ENCODE measurements at places on chromosomes 12 and 14.

GRCh38 chr12:13992585-13992984, 11.2 kb upstream of the GRIN2B start:
- DNase-seq, result no peak

GRCh38 chr12:52198454-52199215, 6.8 kb upstream of the KRT80 start:
- DNase-seq, result no peak

DNA sequence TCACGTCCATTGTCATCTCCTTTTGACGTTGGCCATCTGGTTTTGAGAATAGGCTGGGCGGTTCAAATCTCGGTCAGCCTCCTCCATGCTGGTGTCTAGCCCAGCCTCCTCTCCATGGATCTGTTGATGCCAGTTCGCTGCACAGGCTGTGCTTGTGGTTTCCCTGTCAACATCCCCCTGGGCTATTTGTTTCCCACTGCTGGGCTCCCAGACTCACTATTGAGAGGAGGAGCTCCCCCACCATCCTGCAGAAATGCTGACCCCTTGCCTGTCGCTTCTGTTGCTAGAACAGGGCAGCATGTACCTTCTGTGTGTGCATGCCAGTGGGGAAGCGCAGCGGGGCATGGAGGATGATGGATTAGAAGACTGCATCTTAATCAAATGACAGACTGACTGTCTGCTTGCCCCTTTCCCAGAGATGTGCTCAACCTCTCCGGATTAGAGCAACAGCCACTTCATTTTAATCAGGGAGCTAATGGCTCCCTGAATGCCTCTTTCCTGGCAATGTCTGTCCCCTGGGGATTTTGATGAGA, 170.5 kb downstream of the TSPAN9 start:
- no peak for DNase-seq

DNA sequence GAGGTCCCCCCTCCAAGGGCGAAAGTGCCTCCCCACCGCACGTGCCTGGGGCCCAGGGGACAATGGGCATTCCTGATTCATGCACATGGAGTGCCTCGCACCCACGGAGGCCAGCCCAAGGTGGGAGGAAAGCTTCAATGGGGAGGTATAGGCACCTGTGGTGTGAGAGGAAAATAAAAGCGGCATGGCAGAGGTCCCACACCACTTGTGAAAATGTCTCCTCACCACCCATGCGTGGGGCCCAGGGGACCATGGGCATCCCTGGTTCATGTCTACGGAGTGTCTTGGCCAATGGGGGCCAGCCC, 384.7 kb downstream of the ALG10 start:
- no peak for DNase-seq

- DNase-seq, result no peak
These were observed 437.4 kb downstream of the RMST start for GRCh38 chr12:97899956-97900355.

GRCh38 chr12:109258607-109259544, 50.2 kb downstream of the FOXN4 start:
- DNase-seq, result no peak

DNA sequence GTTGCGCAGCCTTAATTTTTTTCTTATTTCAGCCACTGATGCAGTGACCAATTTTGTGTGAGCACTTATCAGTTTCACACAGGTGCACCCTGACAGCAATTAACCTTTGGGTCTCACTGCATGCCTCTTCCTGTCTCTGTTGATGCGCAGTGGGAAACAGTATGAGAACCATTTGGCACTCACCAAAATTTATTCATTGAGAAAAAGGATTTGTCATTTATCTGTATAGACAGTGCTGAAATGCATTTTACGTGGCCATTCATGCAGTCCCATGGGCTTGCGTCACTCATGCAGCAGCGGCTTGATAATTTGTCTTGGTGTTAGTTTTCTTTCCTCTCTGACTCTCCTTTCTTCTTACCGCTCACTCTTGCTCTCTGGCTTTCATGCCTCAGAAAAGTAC, 157.5 kb downstream of the C12orf75 start:
- no peak for DNase-seq

DNA sequence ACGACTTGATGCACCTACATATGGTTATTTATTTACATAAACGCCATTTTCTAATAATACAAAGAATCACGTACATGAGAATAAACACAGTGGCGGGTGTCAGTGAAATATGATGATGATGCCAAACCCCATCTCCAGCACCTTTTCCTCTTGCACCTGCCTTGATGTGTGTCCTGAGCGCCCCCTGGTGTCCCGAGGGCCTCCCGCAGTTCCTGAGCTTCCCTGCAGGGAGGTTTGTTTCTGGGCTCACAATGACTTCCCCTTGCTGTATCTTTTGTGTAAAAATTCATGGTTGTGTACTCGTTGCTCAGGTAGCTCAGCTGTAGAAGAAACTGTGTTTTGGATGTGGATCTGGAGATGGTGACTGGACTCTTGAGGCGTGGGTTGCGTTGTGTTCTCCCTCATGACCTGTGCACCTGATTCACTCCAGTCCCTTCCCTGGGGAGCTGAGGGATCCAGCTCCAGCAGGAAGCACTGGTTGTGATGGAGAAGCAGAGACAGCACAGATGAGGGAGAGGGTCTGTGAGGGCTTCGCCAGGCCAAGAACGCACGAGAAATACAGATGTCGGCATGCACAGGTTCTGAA, 1037.8 kb downstream of the TMEM121 start:
- DNase-seq, result no peak

GRCh38 chr12:119827760-119828159, 49.4 kb downstream of the CIT start:
- no peak for DNase-seq

GRCh38 chr12:109539508-109539907, 33.8 kb downstream of the MMAB start:
- no peak for DNase-seq

- DNase-seq, result peak; percentile 67
These were observed 796 bp downstream of the YAF2 start for GRCh38 chr12:42237052-42237852.

DNA sequence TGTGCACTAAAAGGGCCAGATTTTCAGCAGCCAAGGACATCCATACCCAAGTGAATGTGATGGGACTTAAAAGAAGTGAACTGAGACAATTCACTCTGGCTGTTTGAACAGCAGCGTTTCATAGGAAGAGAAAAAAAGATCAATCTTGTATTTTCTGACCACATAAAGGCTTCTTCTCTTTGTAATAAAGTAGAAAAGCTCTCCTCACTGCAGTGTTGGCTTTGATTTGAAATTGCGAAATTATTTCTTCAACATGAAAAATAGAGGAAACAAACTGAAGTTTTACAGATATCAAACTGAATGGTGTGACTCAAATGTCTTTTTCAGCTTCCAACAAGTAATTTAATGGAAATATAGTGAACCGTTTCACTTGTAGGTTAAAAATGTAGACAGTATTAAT, 11.3 kb upstream of the KCNMB4 start:
- no peak for DNase-seq

- DNase-seq, result no peak
These were observed 17.9 kb upstream of the RAB35 start for GRCh38 chr12:120134307-120134980.

DNA sequence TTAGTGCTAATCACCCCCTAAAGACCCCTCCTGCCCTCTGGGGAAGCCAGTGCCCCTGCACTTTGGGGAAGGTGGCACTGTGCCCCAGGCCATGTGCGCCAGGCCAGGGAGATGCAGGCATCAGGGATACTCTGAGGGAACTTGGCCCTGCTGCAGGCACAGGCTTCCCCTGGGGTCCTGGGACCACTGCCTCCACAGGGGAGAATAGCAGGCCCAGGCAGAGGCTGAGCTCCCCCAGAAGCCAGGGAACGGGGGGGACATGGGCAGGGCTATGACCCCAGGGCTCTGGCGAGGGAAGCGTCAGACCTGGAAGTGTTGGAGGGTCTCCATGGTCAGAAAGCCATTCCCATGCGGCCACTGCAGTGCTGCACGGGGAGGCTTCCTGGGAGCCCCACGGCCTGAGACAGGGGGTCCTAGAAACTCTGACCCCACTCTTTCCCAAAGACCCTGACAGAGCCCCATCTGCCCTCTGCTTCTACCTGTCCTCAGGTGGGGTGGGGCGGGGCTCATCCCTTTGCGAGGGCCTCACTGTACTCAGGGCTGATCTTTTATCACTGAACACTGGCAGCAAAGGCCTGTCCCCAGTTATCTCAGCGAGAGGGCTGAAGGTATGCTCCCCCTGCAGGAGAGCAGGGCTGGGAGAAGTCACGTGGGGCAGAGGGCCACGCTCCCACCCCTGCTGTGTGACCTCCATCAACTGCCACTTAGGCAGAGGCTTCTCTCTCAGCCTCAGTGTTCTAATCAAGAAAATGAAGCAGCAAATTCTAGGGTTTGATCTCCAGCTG, 160.0 kb downstream of the CALM1 start:
- DNase-seq, result no peak

- DNase-seq, result peak; percentile 76
These were observed 29.2 kb downstream of the FOS start for GRCh38 chr14:75307700-75308379.

DNA sequence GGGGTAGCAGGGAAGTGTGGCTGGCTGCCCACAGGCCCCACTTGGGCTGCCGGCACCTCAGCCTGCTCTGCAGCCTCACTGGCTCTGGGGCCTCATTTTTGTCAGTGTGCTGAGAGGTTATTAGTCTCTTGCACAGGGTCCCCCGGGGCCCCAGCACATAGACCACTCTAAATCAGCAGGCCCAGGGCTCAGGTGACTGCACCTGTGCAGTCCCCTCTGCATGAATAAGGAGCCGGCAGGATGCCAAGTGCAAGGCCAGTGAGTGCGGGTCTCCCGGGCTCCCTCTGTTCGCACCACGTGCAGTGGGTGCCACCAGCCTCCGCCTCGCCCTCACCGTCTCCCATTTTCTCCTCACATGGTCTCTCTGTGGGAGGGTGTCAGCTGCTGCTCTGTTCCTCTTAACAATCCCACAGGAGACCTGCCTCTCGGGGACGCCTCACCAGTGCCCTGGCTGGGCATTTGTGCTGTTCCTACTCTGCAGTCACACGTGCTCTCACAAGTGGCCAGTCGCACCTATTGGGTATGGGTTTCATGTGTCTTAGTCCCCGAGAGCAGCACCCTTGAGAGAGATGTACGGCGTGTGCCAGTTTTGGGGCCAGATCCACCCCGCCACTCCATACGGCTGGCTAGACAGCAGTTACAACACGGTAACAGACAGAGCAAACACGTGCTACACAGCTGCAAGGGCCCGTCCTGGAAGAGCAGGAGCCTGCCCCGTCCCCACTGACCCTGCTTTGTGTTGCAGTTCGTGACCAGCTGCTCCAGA, 40.4 kb downstream of the MMAB start:
- DNase-seq, result no peak

GRCh38 chr12:83198291-83199015, 511.7 kb downstream of the TMTC2 start:
- DNase-seq, result no peak

DNA sequence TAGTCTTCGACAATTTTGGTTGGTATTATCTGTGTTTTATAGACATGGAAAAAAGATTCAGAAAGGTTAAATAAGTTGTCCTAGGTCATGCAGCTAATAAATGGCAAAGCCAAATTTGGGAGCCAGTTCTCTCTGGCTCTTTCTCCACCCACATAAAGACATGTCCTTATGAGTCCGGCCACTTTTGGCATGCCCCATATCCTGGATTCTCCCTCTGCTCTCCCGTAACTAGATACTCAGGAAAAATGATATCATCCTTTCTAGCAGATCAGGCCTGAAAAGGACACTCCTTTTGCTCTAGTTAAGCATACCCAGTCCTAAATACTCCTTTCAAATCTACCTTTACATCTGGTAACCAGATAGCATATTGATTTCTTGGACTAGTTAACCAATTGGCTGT, 64.4 kb downstream of the TTLL5 start:
- DNase-seq, result no peak

DNA sequence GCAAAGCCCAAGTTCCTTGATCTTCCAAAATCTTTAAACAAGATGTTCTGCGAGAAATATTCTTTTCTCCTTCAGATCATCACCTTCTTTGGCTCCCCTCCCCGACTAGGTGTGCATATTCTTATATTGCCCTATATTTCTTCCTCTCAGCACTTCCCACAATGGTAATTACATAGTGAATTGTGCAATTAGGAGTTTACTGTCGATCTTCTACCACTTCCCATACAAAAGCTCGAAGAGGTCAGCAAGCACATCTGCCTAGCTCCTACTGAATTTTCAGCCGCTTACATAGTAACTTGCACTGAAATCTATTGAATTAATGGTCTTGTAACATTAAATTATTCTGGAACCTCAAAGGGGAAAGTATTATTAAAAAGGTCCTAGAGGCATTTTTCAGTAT, 16.7 kb downstream of the OSBPL8 start:
- no peak for DNase-seq

GRCh38 chr12:125032466-125033152, 32.6 kb upstream of the AACS start:
- DNase-seq, result no peak

GRCh38 chr12:109720152-109720856, 6.7 kb downstream of the FAM222A start:
- peak; percentile 36 for DNase-seq

- DNase-seq, result no peak
These were observed 32.8 kb downstream of the YEATS4 start for GRCh38 chr12:69392179-69392928.

GRCh38 chr12:12979126-12979525, 20.9 kb downstream of the HEBP1 start:
- DNase-seq, result no peak

DNA sequence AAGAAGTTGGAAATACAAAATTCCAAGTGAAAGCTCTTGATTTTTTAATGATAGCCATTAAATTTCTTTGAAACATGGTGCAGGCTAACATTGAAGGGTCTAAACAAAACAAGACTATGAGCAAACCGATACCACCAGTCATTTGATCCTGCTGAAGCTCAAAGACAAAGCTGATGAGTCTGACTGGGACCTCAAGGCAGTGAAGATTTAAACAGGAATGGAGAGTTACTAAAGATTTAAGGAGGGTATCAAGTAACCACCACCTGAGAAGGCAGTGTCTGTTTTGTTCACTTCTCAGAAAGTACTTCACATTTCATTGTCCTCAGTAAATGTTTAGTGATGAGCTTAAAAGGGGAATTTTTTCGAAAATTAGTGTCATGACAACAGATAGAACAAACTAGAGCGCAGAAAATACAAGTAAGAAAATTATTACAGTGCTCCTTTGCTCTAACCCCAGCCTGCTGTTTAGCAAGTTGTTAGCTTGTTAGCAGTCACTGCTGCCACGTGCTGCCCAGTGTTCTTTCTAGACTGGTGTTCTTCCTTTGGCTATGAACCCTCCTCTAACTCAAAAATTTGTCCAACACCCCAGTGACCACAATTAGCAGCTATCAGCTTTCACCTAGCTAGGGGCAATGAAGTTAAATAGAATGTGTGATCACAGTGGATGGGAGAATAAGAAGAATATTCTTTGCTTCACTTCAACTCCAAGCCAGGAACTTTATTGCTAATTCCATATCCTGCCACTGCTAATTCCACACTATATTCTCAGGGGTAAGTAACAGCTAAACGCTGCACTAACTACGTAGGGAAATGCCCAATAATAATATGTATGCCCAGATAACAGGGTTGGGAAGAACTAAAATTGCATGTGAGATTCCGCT, 41.1 kb downstream of the YAF2 start:
- DNase-seq, result no peak

GRCh38 chr14:62528296-62528695, 517.0 kb downstream of the KCNH5 start:
- no peak for DNase-seq

- no peak for DNase-seq
These were observed 107.0 kb downstream of the MGST1 start for GRCh38 chr12:16454481-16454880.
